Activated CD4-positive, alpha-beta T cell treated with anti-CD3 and anti-CD28 coated beads, Interleukin-2, Interleukin-6, amounts not matched to agents 100 ng/mL and 50 ng/mL, durations not matched to agents 16 hours and 8 hours (primary cell): ENCODE measurements at places on chromosomes 12 and 14.

DNA sequence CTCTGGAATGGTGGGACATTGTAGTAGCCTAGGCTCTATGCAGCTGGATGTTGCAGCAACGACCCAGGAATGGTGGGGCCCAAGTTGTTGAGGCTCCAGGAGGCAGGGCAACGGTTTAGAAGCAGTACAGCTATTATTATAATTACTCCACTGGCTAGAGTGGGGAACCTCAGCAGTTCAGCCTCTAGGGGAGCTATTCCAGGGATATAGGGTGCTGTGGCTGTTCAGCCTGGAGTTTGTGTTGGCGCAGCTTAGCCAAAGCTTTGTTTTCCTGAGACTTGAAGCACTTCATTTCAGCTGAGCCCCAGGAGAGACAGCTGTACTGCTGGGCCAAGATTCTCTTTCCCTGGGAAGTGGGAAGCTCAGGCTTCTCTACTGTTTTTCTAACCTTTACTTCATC, 1023.0 kb upstream of the ATXN7L3B start:
- no peak for DNase-seq

DNA sequence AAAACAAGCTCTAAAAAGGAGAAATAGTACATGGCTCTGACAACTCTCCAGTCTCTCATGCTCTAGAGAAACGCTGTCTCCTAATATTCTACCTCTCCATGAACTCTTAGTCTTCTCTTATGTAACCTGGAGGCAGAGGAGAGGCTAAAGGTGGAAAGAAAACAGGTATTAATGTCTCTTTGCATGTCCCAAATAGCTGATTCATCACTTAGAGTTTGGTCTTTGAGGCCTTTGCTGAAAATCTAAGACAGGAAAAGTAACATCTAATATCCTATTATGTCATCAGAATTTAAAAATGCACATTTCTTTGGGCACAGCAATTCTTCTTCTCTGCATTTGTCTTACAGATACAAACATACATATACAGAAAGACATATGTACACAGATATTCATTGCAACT, 127.2 kb downstream of the DHRS2 start:
- DNase-seq: no peak

GRCh38 chr12:109538191-109538863, 35.0 kb downstream of the MMAB start:
- DNase-seq: no peak

DNA sequence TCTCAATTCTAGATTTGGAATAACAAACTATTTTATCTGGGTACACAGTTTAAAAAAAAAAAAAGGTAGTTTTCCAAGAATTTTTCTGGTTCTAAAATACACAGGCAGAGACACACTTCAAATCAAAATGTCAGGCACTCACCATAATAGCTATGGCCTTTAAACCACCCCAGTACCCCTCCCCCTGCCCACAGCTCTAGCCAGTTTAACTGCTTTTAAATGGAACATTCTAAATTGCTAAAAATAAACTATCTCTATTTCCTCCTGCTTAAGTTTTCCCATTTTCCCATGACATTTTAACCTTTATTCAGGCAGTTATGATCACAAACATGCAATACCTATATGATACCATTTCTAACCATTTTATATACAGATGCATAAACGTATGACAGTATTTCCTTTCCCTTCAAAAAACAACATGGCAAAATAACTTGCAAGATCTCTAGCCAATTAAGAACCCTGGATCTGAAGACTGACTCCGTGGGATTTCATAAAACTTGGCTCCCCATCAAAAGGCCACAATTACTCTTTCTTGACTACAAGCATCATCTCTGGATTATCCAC, 46.3 kb downstream of the PPP2R5E start:
- no peak for DNase-seq

GRCh38 chr12:116926283-116927243, 15.8 kb downstream of the FBXW8 start:
- no peak for DNase-seq

GRCh38 chr14:94059998-94060397, 21.0 kb downstream of the DDX24 start:
- no peak for DNase-seq
